Fibroblast of the conjunctiva (primary cell): ENCODE measurements at places on chromosomes 11 and 22.

DNA sequence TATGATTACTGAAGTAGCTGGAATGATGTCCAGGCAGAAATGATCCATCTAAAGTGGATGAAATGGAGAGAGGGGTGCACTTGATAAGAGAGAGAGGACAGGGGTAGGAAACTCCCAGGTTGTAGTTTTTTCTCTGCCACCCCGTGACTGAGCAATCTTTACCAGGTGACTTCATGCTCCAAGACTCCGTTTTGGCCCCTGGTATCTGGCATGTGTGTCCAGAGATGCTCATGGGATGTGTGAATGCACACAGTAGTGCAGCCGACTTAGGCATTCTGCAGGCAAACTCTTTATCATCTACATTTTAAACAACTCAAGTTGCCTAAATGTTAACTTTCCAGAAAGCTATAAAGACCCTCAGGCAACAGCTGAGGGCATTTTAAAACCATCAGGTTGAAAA is 189.3 kb upstream of the SEZ6L start:
- DNase-seq: no peak

- no peak for DNase-seq
Measured at GRCh38 chr11:90699791-90700400, 477.0 kb upstream of the CHORDC1 start.

- no peak for DNase-seq
Measured at GRCh38 chr11:60791153-60791933, 6.2 kb downstream of the MS4A10 start.

DNA sequence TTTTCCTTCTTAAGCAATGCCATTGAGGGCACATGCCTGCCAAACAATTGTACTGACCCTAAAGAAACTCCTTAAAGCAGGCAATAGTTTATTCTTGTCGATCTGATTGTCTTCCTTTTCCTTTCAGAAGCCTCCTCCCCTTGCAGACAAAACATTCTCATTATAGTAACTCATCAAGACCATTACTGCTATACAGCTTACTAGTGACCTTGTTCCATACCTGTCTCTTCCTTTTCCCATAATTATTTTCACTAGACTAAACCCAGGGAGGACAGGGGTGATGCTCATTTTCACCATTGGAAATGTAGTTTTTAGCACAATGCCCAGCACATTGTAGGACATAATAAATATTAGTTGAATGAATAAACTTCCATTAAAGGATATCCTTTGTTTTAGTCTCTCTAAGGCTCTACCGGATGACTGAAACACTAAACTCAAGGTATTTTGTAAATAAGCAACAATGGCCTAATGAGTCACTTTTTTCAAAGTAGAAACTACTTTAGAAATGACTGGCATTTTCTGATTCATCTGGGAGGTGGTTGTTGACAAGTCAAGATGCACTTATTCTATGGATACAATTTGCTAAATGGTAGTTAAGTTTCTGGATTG is 9.3 kb upstream of the MSANTD4 start:
- no peak for DNase-seq

GRCh38 chr11:95913830-95914615 is 9.9 kb downstream of the MTMR2 start:
- no peak for DNase-seq

- no peak for DNase-seq
Measured at GRCh38 chr11:47620836-47621378, 21.5 kb downstream of the MTCH2 start.

DNA sequence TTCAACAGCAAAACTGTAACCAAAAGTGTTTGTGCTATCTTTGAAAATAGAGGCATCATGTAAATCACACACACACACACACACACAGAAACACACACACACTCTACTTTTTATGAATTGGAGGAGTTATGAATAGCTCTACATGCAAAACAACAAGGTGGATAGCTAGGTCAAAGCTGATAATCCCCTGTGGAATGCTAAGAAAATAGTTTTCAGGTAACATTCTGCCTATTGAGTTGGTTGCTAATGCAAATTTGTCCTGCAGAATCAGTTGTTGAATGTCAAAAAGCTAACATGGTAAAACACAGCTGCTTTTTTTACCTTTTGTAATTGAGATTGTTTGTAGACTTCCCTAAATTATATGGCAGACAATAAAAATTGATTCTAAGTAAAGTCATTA is 1658.4 kb upstream of the RAG2 start:
- no peak for DNase-seq

DNA sequence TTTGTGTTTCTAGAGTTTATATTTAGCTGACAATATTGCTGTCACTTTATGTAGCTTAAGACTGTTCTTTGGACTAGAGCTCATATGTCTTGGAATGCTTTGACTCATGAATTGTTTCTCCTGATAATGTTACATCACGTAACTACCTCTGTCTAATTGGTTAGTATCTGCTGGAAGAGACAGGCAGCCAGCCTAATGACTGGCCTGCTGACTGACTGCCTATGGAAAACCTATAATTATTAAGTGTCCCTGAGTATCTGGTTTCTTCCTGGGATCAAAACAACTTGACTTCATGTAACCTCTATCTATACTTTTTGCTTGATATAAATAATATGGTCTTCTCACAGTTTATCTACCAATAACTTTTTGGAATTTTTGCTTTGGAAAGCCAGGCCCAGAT is 9.4 kb downstream of the SOX6 start:
- DNase-seq: no peak

DNA sequence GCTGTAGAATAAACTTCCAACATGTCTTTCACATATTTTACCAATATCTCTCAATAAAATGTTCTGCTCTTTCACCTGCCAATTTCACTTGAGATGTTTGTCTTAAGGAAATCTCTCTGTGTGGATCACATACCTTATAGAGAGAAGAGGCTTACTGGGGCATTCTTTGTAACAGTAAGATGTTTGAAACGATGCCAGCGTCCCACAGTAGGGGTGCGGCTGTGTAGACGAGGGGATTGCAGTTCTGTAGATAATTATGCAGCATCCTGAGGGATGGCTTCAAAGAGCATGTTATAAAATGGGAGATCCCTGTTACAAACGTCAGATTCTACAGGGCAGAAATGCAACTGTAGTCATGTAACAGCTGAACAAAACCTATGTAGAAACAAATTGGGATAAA is 200.0 kb downstream of the TBC1D22A start:
- DNase-seq: no peak

GRCh38 chr11:61111786-61112517 is 9.7 kb downstream of the CD5 start:
- no peak for DNase-seq

- DNase-seq: no peak
Measured at GRCh38 chr11:64558065-64558745, 32.8 kb upstream of the SLC22A12 start.

- DNase-seq: no peak
Measured at GRCh38 chr11:117020869-117021564, 77.2 kb downstream of the SIK3 start.

DNA sequence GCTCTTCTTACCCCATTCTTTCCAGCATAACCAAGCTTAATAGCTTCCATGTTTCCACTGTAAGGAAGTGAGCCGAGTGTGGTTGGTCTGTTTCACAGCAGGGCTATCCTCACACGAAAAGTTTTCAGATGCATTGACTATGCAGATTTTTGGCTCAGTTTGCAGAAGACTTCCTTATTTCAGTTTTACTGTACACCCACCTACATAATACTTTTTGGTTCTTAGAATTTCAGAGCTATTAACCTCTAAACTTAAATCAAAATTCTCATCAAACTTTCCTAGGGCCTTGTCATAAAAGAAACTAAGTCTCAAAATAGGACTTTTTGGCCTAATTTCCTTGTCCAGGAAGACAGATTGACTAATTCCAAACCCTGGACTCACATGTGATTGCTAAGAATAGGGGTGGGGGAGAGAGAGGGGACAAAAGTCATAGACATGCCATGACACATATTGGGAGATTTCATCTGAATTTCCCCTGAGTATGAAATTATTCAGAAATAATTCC is 7.3 kb upstream of the EHF start:
- no peak for DNase-seq

- DNase-seq: no peak
Measured at GRCh38 chr11:111179184-111179910, 66.2 kb upstream of the POU2AF2 start.
